ENCODE measurements at places on chromosomes 6 and 20.

DNA sequence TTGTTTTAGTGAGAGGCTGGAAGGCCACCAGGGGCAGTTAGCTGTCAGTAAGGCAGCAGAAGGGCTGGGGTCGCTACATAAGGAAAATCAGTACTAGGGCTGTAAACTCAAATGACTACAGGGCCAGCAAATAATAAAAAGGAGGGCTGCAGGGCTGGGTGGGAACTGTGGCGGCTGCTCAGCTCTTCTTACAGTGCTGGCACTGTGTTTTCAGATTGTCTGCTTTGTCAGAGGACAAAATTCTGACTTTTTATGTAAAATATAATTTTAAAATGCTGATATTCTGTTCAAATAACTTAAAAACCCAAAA lies 23.2 kb downstream of the HLA-A start:
- no peak for DNase-seq

- no peak for DNase-seq
These were observed 211.1 kb downstream of the PLCB4 start for GRCh38 chr20:9279918-9280401.

DNA sequence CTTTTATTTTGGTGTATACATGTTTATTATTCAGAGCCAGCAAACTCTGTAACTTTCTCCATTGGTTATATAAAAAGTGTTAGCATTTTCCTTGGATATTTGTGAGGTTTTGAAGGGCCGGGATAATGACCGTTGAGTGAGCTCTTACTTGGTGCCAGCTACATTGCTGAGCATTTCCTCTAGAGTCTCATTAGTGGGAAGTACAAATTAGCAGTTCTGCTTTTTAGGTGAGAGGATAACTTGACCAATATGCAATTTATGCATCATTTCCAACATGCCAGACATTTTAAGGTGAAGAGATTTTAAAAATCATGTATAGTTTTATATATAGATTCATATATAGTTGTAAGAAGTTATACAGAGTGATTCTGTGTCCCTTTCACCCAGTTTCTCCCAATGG lies 84.3 kb downstream of the CARMIL1 start:
- DNase-seq: no peak

GRCh38 chr20:61057443-61058121 lies 194.5 kb upstream of the CDH4 start:
- no peak for DNase-seq

DNA sequence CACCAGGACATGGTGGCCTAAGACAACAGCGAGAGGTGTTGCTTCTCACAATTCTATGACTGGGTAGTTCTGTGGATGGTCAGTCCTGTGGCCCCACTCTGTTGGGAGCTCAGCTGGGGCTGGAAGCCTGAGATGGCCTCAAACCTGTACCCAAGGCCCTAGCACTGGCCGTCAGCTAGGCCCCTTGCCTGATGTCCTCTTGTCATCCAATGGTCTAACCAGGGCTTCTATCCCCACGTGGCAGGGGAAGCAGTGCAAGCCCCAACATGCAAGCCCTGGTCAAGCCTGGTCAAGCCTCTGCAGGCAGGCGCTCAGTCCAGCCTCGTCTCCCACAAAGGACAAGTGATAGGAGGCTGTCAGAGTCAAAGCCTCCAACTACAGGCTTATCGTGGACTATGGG lies 196.5 kb upstream of the CST7 start:
- DNase-seq: no peak

All from fibroblast of the aortic adventitia (primary cell).